ENCODE measurements at places on chromosomes 16 and 17. TPM values are rescaled to one million over a fixed set of nuclear protein-coding genes. Genes with fewer than 3 reads are reported as not detected.

DNA sequence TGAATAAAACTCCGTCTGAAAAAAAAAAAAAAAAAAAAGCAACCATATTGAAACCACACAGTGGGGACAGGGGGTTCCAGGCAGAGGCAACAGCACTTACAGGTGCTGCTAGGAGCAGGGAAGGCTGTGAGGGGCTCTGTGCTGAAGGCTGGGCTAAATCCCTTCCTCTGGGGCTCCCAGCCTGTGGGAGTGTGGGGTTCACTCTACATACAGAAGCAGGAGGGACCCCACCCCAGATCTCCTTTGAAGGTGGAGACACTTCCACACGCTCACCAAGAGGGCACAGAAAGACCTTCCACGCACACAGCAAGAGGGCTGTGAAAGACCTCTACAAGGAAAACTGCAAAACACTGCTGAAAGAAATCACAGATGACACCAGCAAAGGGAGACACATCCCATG is 53.9 kb downstream of the USP22 start:
- DNase-seq, result no peak

The BAIAP3 gene
- not detected for total RNA-seq

The ITGA2B gene
- total RNA-seq, result 0.65 TPM

- peak; percentile 75 for DNase-seq
These were observed 735 bp downstream of the LSM12 start for GRCh38 chr17:44065668-44066203.

- no peak for DNase-seq
These were observed 13.7 kb downstream of the BLMH start for GRCh38 chr17:30278032-30278431.
